ENCODE measurements at places on chromosomes 7 and 10.

GRCh38 chr10:73339436-73339835 is 19.2 kb downstream of the CFAP70 start:
- H3K4me1 ChIP-seq, result no peaks in the 10 kb centered on the region
- no peak overlapping the region for H3K4me3 ChIP-seq
- no peaks in the 10 kb centered on the region for H3K36me3 ChIP-seq
- no peaks in the 10 kb centered on the region for H3K27me3 ChIP-seq
- no peak for DNase-seq

- H3K4me3 ChIP-seq, result no peak overlapping the region
- no peak for DNase-seq
- H3K36me3 ChIP-seq, result peaks cover 3% of the 10 kb centered on the region
- no peaks in the 10 kb centered on the region for H3K27me3 ChIP-seq
These were observed 92.4 kb upstream of the JCAD start for GRCh38 chr10:30151581-30152389.

DNA sequence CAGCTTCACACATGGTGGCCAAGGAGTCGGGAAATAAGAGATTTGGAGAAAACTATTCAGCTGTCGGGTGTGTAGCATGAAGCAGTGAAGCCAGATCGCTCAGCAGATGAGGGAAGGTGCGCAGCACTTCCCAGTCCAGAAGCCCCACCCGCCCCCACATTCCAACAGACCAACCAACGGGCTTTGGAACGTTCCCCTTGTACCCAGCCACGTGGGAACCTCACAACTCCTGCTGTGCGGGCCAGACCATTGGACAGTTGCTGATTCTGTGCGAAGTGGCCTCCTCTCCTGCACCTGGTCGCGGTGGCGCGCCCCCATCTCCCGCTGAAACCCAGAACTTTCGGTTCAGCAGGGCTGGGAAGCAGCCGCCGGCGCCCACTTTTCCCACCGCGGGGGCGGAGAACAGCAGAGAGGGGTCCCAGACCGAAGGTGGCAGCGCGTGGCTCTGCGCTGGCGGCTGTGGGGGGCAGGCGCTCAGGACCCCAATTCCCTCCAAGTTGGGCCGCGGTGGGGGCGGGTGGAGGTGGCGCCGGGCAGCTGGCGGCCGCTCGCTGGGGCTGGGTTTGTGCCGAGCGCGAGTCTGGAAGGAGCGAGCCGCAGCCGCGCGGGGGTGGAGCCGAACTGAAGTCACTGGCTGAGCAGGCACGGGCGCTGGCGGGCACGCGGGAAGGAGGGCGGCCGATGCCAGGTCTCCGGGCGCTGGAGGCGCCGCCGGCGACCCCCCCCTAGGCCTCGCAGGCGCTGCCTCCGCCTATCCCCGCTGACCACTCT is 1301.5 kb upstream of the SORCS1 start:
- no peaks in the 10 kb centered on the region for H3K36me3 ChIP-seq
- H3K4me3 ChIP-seq, result peak overlapping the region; percentile 70
- peak; percentile 60 for DNase-seq
- no peak overlapping the region for H3K27ac ChIP-seq
- H3K27me3 ChIP-seq, result peaks cover 47% of the 10 kb centered on the region

DNA sequence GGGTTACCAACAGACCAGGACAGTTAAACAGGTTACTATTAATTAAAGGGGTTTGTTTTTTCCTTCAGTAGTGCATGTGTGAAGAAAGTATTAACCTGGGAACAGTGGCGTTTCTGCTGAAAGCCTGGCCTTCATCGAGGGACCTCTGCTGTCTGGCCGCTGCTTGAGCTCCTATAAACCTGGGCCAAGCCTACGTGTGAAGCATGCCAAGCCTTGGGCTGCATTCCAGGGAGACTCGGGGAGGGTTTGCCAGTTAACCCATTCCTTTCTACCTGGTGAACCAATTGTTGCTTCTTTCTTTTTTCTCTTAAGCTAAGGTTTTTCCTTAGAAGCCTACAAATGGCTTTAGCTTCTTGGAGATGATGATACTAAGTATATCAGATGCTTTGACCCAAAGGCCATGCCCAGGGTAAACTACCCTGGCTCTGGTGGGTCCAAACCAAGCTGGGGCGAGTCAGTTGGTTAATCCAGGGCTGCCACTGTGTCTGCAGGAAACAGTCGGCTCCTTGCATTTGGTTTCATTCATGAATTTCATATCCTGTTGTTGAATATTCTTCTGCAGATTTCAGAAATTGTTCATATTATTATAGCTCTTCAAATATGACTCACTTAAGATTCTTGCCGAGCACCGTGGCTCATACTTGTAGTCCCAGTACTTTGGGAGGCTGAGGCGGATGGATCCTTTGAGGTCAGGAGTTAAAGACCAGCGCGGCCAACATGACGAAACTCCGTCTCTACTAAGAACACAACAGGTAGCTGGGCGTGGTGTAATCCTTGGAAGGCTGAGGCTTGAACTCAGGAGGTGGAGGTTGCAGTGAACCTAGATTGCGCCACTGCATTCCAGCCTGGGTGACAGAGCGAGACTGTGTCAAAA is 23.8 kb downstream of the PFKP start:
- H3K4me1 ChIP-seq, result peaks cover 64% of the 10 kb centered on the region
- H3K36me3 ChIP-seq, result no peaks in the 10 kb centered on the region
- DNase-seq, result no peak
- H3K27me3 ChIP-seq, result no peaks in the 10 kb centered on the region
- peak overlapping the region; percentile 87 for H3K27ac ChIP-seq
- H3K4me3 ChIP-seq, result no peak overlapping the region

- DNase-seq, result peak; percentile 63
- peaks cover 5% of the 10 kb centered on the region for H3K27me3 ChIP-seq
- H3K27ac ChIP-seq, result peak overlapping the region; percentile 86
These were observed 651 bp downstream of the MYO3A start for GRCh38 chr10:25934621-25935139.

DNA sequence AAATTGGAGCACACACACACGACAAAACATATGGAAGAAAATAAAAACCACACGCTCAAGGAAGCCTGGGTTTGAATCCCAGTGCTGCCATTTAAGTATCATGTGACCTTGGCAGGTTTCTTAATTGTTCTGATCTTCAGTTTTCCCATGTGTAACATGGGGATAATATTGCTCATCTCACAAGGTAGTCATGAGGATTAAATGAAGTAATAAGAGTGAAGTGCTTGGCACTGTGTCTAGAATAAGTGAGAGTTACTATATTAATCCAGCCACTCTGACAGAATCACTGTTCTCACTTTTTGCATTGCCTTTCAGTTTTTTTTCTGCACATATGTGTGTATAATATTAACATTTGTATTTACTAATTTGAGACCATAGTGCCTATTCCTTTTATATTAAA is 43.3 kb downstream of the GOLGA7B start:
- no peak overlapping the region for H3K27ac ChIP-seq
- H3K4me1 ChIP-seq, result peaks cover 13% of the 10 kb centered on the region
- no peaks in the 10 kb centered on the region for H3K36me3 ChIP-seq
- no peak overlapping the region for H3K4me3 ChIP-seq

- peak overlapping the region; percentile 72 for H3K4me3 ChIP-seq
- H3K4me1 ChIP-seq, result peaks cover 43% of the 10 kb centered on the region
- H3K27me3 ChIP-seq, result no peaks in the 10 kb centered on the region
- peak overlapping the region; percentile 97 for H3K27ac ChIP-seq
These were observed 39.1 kb upstream of the PFKFB3 start for GRCh38 chr10:6163364-6164270.
